ENCODE measurements at places on chromosomes 3 and 15. TPM values are rescaled to one million over a fixed set of nuclear protein-coding genes. Genes with fewer than 3 reads are reported as not detected.

DNA sequence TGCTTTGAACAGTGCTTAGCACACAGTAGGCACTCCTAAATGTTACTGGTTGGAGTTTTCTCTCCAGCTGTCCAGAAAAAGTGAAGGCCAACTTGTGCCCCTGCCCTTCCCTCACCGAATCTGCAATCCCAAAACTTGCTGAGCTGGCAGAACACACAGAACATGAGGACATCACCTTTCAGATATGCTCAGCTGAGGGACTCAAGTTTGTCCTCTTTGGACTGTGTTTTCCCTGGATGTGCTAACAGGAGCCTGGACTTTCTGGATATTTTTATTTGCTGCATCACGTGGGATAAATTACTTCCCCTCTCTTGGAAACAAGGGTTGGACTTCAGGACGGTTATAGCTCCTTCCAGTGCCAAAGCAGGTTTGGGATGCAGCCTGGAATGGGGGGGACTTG lies 59.5 kb upstream of the SMAD6 start:
- DNase-seq, result no peak

DNA sequence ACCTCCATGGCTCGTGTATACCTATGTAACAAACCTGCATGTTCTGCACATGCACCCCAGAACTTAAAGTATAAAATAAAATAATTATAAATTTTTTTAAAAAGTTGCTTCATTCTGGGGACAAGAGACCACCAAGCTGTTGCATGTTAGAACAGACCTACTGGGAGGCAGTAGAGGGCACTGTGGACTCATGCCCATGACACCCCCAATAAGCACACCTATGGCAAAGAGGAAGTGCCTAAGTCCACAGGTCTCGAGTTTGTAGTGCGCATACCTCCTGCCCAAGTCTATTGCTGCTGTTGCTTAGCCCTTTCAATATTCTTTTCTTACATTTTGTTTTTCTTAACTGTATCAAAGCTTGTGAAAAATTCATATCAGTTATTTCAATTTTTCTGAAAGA lies 267.9 kb upstream of the THBS1 start:
- DNase-seq, result no peak

GRCh38 chr15:36026627-36027283 lies 480.8 kb upstream of the DPH6 start:
- no peak for DNase-seq

GRCh38 chr3:167739190-167739810 lies 3.8 kb downstream of the SERPINI1 start:
- no peak for DNase-seq

GRCh38 chr15:58738046-58738707 lies 11.3 kb downstream of the ADAM10 start:
- no peak for DNase-seq

DNA sequence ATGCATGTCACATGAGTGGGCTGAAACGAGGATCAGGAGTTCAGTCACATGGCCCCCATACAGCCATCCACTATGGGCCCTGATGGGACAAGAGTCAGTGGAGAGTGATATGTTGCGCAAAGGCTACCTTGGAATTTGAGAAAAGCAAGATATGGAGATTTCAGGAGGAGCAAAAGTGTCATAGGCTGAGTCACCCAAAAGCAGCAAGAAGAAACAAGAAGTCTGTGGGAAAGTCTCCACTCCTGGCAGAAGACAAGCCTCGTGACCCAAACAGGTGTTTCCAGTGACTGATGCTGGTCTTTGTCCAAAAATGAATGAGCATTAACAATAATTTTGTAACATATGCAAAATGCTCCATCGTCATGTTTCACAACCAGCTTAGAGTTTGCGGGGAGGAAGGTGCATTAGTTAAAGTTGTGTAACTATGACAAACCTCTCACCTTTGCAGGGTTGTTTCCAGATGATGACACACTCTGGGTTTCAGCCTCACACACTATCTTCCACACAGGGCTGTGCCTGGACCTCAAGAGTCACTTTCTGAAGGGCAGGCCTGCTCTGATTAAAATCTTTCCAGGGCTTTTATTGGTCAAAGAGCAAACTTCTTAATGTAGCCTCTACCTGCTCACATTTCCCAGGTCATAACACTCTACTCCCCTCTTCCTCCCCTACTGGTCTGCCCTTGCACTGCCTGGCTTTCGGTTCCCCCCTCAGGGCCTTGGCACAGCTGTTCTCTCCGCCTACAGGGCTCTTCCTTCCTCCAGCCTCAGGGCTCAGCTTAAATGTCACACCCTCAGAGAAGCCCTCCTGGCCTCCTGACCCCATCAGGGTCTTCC lies 3.9 kb upstream of the DNASE1L3 start:
- DNase-seq, result no peak

DNA sequence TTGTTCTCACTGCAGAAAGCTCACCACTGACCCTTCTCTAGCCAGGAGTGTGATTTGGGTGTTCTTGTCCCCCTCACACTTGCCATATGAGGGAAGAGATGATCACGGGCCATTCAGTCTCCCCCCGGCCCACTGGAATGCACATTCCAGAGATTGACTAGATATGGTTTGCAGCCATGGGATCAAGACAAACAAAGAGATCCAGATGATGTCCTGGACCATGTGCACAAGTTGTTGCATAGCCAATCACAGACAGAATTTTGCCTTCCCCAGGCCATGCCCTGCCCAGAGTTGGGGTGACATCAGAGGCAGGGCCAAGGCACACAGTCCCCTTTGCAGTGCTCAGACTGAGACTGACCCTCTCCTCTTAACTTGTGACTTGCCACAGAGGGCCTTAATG lies 14.8 kb downstream of the MUC13 start:
- DNase-seq, result no peak

GRCh38 chr3:108404368-108404767 lies 106.0 kb downstream of the MYH15 start:
- DNase-seq, result no peak

- DNase-seq, result no peak
These were observed 69.3 kb downstream of the PIK3R4 start for GRCh38 chr3:130677343-130677742.

- no peak for DNase-seq
These were observed 233.3 kb upstream of the NR2E3 start for GRCh38 chr15:71577071-71577470.

DNA sequence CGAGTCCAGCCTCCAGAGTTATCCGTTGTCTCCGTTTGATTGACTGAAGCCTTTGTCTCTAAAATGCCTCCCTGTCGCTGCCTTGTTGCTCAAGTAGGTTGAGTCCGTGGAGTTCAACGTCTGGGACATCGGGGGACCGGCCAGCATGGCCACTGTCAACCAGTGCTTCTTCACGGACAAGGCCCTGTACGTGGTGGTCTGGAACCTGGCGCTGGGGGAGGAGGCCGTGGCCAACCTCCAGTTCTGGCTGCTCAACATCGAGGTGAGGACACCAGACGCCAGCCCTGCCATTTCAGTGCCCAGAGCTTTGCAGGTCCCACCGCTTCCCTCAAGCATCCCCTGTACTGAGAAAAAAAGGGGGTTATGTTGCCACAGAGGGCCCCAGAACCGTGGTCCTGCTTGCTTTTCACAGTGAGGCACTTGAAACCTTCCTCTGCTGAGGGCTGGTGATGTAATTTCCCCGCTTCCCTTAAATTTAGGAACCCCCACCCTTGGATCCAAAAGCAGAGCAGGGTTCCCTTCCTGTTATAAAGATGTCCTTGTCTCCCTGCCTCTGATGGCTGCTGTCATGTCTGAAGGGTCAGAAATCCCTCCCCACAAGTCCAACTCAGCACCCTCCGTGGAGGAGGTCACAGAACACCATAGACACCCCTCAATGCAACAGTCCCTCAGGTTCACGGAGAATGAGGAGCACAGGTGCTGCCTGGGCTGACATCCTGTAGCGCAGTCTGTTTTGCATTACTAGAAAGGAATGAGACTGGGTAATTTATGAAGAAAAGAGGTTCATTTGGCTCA lies 105.7 kb downstream of the LRRK1 start:
- no peak for DNase-seq

DNA sequence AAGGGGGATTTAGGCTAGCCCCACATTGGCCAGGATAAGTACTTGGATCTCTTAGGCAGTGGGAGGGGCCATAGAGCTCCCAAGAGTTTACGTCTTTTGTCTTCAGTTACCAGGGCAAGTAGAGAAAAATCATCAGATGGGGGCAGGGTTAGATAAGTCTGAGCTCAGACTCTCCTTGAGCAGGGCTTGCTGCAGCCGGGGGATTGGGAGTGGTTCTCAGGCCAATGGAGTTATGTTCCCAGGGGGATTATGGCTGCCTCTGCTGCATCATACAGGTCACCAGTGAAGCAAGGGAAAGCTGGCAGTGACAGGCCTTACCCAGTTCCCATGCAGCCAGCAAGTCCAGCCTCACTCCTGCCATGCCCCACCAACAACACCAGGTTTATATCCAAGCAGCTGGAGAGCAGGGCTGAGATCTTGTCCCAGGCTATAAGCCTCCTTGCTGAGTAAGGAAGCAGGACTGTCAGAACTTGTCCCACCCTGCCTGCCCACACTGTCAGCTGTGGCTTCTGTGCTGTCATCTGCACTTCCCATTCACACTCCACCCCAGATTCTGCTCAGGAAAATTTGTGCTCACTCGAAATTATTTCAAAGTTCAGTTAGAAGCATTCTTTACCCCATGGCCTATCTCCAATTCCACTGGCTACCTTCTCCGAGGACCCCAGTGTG lies 215.3 kb downstream of the FAM43A start:
- DNase-seq, result no peak

- no peak for DNase-seq
These were observed 35.3 kb downstream of the EFHB start for GRCh38 chr3:19898721-19899120.

GRCh38 chr3:108241721-108242120 lies 19.5 kb upstream of the IFT57 start:
- no peak for DNase-seq

- no peak for DNase-seq
These were observed 135.6 kb downstream of the SOX2 start for GRCh38 chr3:181847276-181847675.

GRCh38 chr3:108477511-108478147 lies 32.8 kb downstream of the MYH15 start:
- no peak for DNase-seq

DNA sequence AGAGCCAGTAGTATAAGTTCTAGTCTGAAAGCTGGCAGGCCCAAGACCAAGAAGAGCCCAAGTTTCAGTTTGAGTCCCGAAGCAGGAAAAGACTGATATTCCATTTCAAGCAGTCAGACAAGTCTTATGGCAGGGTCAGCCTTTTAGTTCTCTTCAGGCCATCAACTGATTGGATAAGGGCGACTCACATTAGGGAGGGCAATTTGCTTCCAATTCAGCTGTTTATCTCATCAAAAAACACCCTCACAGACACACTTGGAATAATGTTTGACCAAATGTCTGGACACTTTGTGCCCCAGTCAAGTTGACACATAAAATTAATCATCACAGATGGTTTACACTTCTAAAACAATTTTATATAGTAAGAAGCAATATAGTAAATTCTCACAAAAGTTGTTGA lies 69.7 kb downstream of the UBE2E2 start:
- DNase-seq, result no peak

IGSF11 gene
- total RNA-seq, result 72.3 TPM

SLC22A14 gene
- not detected for total RNA-seq
